ENCODE measurements at places on chromosomes 11 and 22.

DNA sequence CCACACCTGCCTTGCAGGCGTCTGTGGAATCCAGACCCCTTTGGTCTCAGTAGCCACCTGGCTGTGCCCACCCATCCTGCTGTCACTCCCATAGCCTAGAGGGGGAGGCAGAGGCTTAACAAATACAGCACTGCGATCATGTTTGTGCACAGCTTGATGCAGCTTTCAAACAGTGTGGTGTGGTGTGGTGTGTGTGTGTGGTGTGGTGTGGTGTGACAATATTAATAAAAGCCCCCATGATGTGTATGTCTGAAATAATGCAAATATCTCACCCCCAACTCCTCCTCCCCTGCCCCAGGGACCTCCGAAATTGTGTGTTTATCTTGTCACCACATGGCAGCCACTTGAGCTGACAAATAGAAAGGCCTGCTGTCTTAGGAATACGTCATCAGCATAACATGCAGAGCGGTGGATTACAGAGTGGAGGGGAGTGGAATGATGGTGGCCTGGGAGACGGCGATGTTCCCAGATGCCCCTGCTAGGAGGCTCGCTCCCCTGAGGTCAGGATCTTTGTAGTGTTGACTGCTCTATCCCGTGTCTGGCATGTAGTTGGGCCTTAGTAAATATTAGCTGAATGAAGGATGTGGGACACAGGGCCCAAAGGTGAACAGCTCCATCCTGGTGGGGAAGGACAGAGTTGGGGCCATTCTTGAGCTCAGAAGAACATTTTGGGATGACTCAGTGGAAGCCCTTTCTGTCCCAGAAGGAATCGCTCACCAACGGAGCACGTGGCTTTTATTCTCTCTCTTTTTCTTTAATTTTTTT, 2.8 kb downstream of the PDXP start:
- DNase-seq = peak; percentile 73

- DNase-seq = no peak
Observed at GRCh38 chr11:128188346-128189004, 398.9 kb downstream of the ETS1 start.

GRCh38 chr11:116072601-116073410, 568.6 kb upstream of the CADM1 start:
- DNase-seq = peak; percentile 87

DNA sequence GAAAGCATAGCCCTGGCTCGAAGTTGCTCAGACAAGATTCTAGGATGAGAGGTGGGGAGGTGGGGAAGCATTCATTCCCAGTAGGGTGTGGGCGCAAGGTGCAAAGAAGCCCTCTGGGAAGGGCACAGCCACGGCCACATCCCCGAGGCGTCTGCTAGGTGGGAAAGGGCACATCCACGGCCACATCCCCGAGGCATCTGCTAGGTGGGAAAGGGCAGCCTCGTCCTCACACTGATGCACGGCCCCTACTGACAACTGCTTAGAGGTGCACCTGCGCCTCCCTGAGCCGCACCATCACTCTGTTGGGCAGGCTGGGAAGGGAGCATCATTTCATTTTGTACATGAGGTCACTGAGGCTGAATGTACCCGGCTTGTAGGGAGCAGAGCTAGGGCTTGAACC, 94.6 kb upstream of the PITPNB start:
- no peak for DNase-seq

DNA sequence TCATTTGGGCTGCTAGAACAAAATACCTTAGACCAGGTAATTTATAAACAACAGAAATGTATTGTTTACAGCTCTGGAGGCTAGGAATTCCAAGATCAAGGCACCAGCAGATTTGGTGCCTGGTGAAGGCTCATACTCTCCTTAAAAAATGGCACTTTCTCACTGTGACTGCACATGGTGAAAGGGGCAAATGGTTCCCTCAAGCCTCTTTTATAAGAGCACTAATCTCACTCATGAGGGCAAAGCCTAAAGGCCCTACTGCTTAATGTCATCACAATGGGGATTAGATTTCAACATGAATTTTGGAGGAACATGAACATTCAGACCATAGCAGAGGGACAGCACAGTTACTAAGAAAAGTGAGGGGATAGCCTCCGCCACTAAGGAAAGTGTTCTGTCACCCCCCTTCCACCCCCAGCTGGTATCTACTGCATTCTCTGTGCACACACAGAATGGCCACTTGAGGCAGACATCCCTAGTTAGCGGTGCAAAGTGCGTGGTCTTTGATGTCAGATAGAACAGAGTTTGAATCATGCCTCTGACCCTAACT, 47.2 kb upstream of the CEP295 start:
- DNase-seq = peak; percentile 59

- DNase-seq = no peak
Observed at GRCh38 chr11:10597877-10598351, 29.4 kb upstream of the LYVE1 start.

GRCh38 chr22:34236527-34236926, 316.3 kb upstream of the LARGE1 start:
- DNase-seq = no peak

DNA sequence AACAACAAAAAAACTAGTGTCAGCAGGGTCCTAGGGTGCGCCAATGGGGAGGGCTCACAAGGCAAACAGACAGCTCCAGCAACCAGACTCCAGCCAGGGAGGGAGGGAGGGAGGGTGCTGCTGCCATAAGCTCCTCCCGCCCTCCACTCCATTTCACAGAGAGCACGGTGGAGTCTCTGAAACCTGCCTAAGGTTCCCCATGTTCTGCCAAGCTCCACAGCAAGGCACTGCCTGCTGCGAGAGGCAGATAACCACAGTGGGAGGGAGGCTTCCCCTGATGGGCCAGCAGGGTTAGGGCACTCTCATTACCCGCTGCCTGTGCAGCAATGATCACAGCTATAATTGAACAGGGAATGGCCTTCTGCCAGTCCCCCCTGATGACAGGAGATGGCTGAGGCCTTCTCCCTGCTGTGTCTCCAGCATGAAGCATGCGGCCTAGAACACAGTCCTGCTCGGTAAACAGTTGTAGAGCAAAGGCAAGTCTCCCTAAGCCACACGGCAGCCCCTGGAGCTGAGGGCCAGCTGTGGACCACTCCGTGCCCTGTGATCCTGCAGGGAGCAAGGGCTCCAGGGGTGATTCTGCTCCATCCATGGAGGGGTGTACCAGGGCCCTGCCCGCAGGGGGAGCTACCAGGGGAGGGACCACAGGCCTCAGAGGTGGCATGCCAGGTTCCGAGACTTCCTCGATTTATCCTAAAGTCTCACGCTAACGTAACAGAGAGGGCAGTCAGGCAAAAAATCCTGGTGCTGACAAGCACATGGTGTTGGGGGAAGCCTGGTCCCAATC, 42.9 kb downstream of the PC start:
- peak; percentile 76 for DNase-seq

DNA sequence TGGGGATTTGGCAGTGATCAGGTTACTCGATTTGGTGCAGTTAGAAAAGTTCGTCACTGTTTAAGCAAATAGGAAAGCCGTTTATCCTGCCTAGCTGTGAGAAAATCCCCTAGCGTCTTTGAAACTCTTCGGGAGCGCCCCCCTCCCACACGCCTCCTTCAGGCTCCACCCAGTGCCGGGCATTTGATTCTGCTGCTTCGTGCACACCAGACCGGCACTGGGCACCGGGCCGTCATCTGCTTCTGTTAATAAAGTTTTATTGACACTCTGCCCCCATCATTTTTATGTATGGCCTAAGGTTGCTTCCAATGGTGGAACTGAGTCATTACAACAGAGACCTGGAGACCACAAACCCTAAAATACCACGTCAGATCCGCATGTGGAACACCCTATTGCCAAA, 50.9 kb downstream of the IGF2 start:
- DNase-seq = peak; percentile 32

- DNase-seq = peak; percentile 24
Observed at GRCh38 chr22:19041704-19042074, 80.5 kb downstream of the DGCR2 start.

DNA sequence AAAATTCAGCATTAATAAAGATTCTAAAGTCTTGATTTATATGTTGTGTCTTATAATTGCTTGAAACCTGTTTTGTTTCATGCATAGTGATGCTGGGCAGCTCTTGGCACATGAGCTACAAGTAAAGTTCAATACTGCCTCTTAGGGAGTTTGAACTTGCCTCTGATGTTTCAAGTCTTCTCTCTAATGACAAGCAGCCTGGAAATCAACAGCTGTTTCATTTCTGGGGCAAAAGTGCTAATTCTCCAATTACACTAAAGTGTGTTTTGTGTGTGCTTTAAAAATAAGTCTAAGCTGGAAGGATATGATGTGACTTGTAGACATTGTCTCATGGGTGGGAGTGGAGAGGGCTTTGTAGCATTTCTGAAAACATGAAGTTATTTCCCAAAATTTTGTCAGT, 23.7 kb upstream of the SESN3 start:
- DNase-seq = no peak

GRCh38 chr11:118785362-118785761, 5.6 kb downstream of the DDX6 start:
- DNase-seq = no peak

DNA sequence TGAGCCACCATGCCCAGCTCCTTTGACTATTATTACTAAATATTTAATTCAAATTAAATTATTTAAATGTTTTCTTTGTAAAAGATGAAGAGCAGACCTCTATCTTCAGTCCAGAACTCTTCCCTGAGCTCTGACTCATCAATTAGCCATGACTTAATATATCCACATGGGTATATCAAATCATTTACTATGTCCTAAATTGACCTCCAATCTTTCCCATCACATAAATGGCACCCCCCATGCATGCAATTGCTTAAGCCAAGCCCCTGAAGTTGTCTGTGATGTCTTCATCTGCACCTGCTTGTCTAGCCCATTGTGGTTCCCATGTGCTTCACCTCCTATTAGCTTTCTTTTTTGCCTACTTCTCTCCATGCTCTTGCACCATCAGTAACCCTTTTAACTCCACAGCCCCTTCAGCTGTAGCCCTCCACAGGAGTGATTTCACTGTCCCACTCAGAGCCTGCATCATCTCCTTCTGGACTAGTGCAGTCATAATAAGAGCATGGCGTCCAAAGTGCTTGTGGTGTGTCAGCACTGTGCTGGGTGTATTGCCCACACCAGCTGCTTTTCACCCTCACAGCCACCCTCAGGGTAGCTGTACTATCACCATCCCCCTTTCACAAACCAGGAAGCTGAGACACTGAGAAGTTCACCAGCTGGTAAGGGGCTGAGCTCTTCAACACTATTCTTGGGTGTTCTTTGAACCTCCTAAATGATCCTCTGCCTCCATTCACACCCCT, 11.8 kb upstream of the THY1 start:
- no peak for DNase-seq

GRCh38 chr22:37496651-37497050, 10.5 kb upstream of the MFNG start:
- DNase-seq = peak; percentile 77

DNA sequence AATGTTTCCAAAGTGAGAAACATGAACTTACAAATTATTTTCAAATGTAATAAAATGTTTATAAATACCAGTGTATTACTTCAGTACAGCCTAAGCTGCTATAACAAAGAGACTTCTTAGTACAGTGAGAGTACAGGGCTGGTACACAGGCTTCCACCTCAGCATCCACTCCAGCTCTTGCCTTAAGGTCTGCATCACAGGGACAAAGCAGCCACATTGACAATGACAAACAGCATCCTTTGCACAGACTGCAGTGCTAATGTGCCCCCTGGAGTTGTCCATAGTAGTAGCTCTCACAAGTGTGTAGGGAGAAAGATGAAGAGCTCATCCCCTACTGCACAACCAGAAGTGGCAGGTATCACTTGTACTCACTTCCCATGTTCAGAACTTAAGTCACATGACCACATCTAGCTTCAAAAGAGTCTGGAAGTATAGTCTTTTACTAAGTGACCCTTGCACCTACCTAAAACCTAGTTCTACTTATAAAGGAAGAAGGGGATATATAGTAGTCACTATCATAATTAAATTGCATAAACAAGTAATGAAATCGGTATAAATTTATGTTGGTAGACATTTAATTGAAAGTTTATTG, 10.7 kb upstream of the LIPT2 start:
- no peak for DNase-seq

GRCh38 chr11:100706179-100706578, 19.1 kb downstream of the ARHGAP42 start:
- no peak for DNase-seq

DNA sequence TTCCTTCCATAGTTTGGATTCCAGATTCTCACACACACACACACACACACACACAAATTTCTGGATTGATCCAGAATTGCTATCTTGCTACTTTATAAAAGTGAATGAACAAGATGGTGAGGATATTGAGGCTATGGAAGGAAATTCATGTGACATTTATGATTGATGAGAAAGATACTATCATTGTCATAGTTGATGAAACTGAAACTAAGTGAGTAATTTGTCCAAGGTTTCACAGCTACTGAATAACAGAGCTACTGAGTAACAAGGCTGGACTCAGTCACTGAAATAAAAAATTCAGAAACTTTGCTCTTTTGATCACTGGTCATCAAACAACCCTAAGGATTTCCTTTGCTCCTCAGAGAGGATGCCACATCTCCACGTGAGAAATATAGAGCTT, 16.2 kb downstream of the OR5D16 start:
- no peak for DNase-seq

DNA sequence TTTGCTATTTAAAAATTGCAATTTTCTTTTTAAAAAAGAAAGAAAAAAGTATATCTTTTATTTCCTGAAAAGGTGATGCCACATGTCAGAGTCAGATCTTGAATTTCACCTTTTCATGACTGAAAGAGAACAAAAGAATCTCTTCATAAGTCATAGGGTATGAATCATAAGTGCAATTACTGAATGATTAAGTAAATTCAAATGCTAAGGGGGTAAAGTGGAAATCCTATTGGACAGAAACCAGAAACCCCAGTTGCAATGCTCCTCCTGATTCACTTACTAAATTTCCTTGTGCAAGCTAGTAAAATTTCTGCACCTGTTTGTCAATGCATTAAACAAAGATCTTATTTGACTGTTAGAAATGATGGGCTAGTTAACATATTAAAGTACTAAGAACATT, 8.2 kb upstream of the PRRG4 start:
- DNase-seq = no peak

DNA sequence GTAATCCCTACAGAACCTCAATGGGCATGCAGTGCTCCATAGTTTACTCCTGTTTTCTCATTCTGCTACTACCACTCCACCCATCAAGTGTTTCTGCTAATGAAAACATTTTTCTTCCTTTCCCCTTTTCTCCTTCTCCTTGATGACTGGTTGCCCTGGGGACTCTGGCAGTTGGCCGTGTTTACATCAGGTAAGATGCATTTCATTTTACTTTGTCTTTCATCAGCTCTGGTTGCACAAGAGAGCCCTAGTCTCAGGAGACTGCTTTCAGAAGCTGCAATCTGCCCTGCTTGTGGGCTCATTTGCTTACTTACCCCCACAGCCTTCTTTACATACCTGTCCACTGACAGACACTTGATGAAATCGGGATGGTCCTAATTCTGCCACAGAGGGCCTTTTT, 19.6 kb upstream of the LIMK2 start:
- DNase-seq = no peak

DNA sequence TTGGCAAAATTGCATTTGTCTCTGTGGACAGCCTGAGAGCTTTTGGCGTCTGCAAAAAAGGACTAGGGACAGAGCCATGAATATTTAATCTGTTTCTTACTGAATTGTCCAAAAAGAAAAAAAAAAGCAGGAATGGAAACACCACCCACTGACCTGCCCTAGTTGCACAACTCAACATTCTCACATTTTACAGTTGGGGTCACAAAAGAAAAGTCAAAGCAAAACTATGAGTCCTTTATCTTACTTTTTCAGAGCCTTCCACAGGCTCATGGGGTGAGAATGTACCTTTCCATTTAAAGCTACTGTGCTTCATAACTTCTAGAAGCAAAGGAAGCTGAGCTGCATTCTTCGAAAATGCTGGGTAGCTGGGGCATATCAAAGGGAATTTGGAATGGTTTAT, 225.7 kb downstream of the FAM76B start:
- DNase-seq = no peak

Measured in endodermal cell (in vitro differentiated cells).